Activated T-cell treated with anti-CD3 and anti-CD28 coated beads, Interleukin-2, amount 50 U/mL, for 1 hour (primary cell): ENCODE measurements at places on chromosomes 12 and 14.

DNA sequence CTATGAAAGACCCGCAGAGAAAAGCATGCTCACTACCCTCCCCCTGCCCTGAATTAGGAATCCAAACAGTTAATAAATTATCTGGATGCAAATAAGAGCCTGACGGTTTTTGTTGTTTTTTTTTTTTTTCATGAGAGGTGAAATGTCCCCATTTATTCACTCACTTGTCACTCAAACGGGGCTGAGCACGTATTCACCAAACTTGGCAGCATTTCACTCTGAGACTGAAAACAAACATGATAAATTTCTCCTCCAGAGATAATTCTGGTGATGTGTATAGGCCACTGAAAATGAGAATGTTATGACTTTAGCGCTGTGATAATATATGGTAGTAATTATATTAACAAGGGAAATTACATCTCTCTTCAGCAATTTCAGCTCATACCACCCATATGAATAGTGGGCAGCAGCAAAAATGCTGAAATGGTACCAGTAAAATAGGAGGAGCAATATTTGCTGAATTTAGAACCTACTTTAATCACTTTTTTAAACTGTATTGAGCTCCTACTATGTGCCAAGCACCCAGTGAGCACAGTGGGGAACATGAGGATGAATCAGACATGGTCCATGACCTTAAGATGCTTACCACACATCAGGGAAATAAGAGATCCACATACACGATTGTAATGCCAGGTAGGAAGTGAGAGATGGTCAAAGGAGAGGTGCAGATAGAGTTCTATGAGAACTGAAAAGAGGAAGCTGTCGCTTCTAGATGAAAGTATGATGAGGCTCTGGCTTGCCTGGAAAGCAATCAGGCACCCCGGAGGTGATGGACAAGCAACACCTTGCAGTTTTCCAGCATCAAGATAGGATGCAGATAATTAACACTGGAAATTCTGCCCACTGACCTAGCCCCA, 286.5 kb upstream of the TMPO start:
- no peak for DNase-seq

- DNase-seq: no peak
These were observed 242.6 kb upstream of the FKBP4 start for GRCh38 chr12:2552000-2552756.

DNA sequence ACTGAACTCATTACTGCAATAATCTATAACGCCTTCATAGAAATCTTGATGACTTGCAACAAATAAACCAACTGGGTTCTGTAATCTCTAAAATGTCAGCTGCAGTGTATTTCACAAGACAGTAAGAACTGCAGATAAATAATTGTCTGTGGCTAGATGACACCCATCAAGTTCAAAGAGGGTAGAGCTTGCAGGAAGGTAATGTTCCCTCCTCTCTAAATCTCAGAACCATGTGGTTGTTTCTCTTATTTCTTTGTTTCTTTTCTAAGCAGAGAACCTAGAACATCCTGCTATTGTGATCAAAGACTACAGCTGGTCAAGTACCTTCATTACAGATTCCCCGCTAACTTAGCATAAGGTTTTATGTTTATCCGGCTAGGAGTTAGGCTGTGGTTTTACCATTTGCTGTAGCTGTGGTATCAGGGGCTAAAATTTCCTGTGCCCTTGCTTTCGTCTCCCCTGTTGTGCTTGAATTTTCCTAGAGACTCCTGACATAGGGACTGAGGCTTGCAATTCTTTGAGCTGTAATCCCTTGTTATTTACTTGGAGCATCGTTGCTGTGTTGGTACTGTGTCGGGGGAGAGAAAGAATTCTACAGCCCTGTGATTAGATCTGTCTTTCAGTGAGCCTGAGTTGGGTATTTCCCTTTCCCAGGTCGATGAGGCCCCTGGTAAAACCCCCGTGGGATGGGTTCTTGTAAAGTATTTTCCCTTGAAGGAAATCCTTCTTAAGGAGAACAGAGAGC, 253.1 kb upstream of the BTG1 start:
- DNase-seq: no peak

DNA sequence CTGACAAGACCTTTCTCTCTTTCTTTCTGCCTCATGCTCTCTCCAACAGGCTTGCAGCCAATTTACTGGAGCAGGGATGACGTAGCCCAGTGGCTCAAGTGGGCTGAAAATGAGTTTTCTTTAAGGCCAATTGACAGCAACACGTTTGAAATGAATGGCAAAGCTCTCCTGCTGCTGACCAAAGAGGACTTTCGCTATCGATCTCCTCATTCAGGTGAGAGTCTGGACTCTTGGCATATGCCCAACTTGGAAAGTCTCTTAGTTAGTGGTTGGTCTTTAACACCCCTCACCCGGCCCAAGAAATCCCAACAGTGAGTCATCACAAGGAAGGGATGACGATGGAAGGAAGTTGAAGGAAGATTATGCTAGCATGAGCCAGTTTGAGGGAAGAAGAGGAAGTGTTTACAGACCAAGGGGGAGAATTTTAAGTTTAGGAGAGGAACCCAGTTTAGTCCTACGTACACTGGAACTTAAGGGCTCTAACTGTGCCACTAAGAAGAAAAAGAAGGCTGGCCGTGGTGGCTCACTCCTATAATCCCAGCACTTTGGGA, 189.7 kb downstream of the ETV6 start:
- no peak for DNase-seq

DNA sequence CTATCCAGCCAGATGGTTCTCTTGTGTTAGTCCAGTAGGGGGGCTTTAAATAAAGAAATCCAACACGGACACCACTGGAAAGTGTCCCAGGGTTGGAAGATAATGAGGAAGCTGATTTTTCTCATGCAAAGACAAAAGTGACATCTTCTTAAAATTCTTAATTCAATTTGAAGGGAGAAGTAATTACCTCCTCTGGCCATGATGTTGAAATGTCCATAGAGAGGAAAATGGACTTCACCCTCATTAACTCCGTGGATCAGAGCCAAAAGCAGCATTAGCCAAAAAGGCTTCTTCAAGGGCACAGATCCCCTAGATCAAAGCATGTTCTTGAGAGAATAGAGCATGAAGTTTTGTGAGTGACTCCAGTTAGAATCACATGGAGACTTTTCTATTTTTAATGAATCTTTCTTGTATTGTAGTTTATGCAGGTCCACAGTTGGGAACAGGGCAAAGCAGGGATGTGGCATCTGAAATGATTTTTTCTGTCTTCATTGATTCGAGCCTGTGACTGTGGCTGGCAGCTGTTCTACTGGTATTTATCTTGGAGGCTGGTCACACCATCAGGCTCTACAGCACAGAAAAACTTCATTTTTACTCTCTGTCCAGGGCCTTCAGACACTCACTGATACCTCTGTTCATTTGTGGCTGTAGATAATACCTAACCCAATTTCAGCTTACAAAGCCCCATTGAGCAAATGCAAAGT, 1002.5 kb downstream of the AACS start:
- DNase-seq: no peak
